ENCODE measurements at places on chromosomes 2 and 18.

DNA sequence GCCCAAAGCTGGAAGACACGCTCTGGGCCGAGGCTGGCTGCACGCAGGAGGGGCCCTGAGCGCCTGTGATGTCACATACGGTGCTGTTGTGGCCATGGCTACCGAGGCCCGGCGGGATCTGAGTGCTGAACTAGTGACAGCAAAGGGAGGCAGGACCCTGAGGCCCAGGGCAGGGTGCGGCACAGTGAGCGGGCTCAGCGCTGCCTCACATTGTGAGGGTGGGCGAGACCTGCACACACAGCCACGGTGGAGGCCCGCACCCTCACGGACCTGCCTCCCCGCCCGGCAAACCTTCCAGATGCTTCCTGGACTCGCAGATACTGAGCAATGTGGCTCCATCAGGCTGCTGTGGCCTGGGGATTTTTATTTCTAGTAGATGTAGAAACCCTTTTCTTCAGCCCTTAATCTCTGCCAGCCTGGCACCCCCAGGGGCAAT, 133.8 kb upstream of the CTDP1 start:
- no peak for DNase-seq

GRCh38 chr2:188330316-188331053, 38.8 kb downstream of the GULP1 start:
- DNase-seq = no peak

DNA sequence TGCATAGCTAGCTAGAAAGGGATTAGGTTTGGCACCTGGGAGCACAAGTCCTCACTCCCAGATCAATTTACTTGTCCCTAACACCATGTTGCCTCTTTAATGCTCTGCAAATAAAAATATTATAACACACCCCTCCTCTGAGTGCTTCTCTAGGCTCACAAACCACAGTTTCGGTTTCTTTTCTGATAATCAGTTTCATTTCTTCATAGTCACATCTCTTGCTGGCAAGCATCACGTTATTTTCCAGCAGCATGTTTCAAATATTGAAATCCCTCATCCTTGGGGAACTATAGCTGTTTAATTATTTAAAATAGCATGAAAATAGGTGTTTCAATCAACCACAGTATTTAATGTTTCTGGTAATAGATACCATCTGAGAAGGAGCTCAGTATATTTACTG, 13.9 kb upstream of the SMCHD1 start:
- DNase-seq = no peak

DNA sequence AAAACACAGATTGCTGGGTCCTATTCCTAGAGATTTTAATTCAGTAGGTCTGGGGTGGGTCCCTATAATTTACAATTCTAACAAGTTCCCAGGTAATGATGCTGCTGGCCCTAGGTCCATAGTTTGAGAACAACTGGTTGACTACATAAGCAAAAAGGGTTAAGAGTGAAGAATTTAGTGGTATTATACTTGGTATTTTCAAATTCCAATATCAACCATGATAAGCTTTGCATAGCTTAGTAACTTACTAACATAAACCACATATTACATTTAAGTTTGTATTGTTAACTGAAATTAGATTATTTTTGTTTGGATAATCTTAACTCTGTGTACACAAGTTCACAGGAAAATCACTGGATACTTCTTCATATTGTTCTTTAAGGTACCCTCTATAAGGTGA, 862.9 kb upstream of the ACVR2A start:
- no peak for DNase-seq

DNA sequence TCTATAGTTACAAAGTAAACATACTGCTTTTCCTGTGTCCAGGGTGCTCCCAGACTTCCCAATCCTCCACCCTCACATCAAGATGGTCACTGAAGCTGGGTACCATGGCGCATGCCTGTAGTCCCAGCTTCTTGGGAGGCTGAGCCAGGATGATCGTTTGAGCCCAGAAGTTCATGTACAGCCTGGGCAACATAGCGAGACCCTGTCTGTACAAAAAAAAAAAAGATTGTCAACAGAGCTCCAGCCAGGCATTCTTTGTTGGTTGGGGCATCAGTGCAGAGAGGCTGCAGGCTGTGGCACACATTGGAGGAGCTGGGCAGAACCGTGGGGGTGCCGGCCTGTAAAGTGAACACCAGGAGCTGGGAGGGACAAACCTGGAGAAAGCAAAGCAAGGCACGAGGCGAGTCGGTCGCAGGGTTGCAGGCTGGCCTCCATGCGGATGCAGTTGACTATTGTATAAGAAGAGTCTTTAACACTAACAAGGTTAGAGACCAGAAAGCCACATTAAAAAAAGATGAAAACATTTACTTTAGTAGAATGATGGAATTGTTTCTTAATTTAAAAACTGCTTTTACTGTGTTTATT, 51.8 kb downstream of the ACOXL start:
- no peak for DNase-seq

GRCh38 chr18:8982416-8983183, 119.9 kb upstream of the NDUFV2 start:
- peak; percentile 49 for DNase-seq

DNA sequence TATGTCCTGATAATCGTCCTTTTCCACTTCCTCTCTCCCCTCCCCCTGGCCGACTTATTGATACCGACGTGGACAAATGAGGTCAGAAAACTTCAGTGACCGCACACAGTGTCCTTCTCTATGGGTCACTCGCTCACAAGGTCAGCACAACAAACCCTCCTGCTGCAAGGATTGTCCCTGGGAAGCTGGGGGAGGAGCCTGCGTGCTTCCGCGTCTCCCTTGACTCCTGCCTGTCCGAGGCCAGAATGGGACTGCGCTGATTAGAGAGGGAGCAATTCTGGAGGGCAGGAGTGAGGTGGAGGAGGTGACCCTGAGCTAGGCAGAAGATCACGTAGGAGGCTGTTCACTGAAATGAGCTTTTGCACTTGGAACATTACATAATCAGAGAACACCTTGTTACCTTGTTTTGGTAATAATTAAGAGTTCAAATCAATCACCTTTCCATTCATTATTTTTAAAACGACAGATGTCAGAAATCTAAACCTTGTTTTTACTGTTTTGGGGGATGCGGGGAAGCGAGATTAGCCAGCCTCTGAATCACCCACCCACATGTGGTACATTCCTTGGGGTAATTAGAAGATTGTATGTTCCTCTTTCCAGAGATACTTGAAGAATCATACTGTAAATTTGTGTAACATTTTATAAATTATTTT, 70.6 kb downstream of the CTAGE1 start:
- no peak for DNase-seq

GRCh38 chr2:48339451-48339850, 190.5 kb upstream of the STON1 start:
- no peak for DNase-seq

DNA sequence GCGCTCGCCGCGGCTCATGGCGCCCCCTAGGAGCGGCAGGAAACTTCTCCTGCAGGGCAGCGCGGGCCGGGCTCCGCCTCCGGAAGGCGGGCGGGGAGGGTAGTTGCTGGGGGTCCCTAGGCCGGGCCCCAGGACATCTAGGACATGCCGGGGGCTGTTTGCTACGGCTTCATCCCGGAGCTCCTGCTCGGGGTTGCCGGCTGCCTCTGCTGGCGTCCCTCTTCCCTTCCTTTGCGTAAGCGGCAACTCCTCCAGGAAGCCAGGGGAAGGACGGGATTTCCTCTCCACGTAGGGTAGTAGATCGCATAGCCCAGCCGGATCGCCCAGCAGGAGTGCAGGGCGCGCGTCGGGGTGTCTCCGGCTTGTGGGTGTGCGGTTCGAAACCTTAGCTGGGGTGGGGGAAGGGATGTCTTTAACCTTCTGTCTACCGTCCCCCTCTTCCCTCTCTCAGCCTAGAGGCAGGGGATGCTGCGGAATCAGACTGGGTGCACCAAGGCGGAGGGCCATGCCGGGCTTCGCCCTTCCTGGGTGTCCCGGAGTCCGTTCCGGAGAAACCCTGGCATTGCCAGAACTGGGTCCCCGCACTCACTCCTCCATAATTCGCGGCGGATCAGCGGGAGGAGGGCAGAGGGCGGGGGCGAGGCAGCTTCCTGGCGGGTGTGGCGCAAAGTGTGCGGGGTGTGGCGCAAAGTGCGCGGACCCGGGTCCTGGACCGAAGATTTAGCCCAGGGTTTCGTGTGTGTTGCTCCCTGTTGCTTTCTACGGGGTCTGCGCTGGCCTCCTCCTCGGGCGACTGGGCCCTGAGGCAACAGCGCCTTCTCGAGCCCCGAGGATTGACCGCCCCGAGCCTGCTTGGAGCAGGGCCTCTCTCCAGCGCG, 12.2 kb upstream of the SKOR2 start:
- no peak for DNase-seq

DNA sequence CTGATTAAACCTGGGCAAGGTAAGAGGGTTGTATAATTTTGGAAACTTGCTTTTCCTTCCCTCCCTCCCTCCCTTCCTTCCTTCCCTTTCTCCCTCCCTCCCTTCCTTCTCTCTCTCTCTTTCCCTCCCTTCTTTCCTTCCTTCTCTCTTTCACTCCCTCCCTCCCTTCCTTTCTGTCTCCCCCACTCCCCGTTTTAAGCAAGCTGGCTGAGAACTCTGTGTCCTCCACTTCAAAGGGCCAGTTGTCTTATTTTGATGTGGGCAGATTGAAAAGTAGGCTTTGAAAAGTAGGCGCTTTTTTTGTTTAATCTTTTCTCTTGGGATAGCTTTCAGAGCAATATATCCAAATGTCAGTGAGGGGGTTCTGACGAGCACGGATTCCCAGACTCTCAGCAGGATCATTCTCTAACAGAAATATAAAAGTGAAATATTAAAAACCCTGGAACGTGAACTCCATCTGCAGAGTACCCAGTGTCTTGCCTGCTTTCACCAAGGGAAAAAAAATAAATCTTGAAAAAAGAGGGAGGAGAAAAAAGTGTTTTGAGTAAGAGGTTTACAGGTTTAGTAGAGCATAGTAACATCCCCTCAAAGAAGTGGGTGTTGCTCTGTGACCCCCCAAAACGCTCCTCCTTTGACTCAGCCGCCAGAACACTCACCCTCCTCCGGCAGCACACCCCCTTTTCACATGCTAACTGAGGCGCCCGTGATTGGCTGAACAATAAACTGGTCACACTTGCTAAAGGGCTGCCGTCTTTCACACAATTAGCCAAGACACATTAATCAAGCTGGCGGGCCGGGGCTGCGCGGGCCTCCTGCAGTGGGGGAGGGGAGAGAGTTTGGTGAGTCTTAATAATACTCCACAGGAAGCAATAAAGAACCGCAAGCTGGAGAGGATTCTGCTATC, 52.2 kb downstream of the CDK15 start:
- no peak for DNase-seq

GRCh38 chr2:208511016-208511415, 104.4 kb downstream of the PTH2R start:
- DNase-seq = no peak

- DNase-seq = no peak
Measured at GRCh38 chr2:183390109-183390508, 265.9 kb downstream of the NUP35 start.

GRCh38 chr2:55718165-55719008, 24.7 kb upstream of the PNPT1 start:
- DNase-seq = peak; percentile 19

DNA sequence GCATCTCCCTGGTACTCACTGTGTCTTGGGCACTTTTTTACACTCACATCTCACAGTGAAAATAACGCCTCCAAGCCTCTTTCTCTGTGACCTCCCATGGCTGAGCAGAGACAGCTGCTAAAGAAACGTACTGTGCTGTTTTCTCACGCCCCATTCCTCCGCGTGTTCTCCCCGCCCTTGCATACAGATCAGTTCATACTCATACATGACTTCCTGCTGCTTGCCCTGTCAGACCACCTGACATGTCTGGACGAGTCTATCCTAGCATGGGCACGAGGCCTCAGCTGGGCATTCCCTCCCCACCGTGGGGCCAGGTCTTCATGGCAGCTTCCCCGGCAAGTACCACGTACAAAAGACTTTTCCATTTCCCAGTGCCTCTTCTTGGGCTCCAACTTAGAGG, 21.2 kb upstream of the IL1A start:
- DNase-seq = no peak

DNA sequence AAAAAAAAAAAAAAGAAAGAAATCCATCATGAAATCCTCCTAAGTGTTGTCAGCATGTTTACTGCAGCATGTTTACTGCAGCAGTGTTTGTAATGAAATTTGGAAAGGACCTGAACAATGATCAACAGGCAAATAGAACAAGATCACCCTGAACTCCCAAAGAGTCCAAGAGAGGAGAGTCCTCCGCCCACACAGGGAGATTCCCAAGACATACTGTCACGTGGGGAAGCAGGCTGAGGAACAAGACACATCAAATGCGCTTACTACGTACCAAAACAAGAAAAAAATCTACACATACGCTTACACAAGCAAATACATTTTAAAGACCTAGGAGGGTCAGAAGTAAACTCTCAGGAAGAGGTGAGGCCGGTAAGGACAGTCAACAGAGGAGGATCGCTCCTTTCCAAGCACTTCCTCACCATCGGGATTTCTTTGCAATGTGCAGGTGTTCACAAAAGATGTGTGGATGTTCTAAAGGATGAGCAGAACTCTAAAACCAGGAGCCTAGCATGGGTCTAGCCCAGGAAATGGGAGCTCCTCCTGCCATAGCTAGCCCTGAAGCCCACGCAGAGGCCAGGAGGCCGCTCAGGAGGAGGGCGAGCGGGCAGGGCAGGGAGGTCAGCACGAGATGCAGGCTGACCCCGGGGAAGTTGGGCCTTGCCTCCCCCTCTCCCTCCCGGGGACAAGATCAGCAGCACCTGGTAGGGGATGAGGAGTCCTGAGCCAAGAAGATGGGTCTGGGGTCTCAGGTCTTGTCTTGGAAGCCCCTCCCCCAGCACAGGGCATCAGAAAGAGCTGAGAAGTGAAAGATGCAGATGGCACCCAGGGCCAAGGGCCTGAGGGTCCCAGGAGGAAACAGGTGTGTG, 66.4 kb downstream of the ZNF516 start:
- no peak for DNase-seq

- no peak for DNase-seq
Measured at GRCh38 chr2:241481687-241482086, 26.7 kb downstream of the STK25 start.

- DNase-seq = no peak
Measured at GRCh38 chr2:101295895-101296294, 12.6 kb downstream of the RNF149 start.

DNA sequence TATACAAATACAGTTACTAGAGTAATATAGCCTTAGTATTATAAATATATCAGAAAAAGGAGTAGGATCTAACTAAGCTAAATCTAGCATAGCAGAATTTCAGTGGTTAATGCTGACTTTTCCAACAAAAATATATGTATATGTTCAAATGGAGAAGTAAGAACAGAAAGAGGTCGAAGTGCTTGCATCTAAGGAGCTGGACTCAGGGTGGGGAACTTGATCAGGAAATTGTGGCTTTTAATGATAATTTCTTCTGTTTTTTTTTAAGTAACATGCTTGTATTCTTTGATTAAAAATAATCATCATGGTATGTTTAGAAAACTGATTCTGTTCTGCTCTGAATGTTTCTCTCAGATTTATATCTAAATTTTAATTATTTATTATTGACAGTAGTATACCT, 327.1 kb downstream of the GALNT13 start:
- no peak for DNase-seq

GRCh38 chr18:6785411-6785810, 55.9 kb downstream of the ARHGAP28 start:
- DNase-seq = no peak

DNA sequence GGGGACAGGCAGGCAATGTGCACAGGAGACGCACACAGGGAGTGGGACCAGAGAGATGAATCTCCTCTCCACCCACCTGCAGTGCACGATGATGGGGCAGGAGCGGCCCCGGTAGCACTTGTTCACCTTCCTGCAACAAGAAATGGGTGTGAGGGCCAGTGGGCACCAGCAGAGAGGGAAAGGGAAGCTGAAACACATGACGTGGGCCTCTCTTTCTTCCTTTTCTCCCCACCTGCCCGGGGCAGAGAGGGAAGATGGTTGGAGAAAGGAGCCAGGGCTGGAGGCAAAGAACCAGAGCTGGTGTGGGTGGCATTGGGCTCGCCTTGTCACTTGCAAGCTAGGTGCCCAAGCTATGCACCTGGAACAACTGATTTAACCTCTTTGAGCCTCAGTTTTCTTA, 12.2 kb downstream of the DNAJB2 start:
- no peak for DNase-seq

Measured in CD4-positive, alpha-beta T cell treated with Interleukin-4 for 1 hour (primary cell).